ENCODE measurements at places on chromosomes 7 and 10. TPM values are rescaled to one million over a fixed set of nuclear protein-coding genes. Genes with fewer than 3 reads are reported as not detected.

The CALU gene
- 432 TPM for total RNA-seq

The SPDYE2B gene
- not detected for total RNA-seq

The ARL4A gene
- total RNA-seq = 44.6 TPM

The ZNF33B gene
- total RNA-seq = 11.3 TPM

The ZNF425 gene
- 0.73 TPM for total RNA-seq

The GATA3 gene
- total RNA-seq = 0.25 TPM

The OR9A2 gene
- not detected for total RNA-seq

The CALML3 gene
- not detected for total RNA-seq

The TMEM196 gene
- not detected for total RNA-seq

The AGBL3 gene
- total RNA-seq = 1.4 TPM

The HIPK2 gene
- total RNA-seq = 14.3 TPM

The CYP2C19 gene
- total RNA-seq = not detected

The PDE6C gene
- not detected for total RNA-seq

The TMEM236 gene
- 0.11 TPM for total RNA-seq

The IDI2 gene
- total RNA-seq = not detected

The SPDYE8 gene
- total RNA-seq = not detected

The SLIT1 gene
- 0.04 TPM for total RNA-seq

The DLG5 gene
- total RNA-seq = 10.2 TPM

The GPRIN2 gene
- not detected for total RNA-seq

The TMEM213 gene
- total RNA-seq = not detected

The ITGB8 gene
- total RNA-seq = 5.1 TPM

The CDK14 gene
- 19.5 TPM for total RNA-seq
